Mesenteric fat pad (tissue), 1 donor: ENCODE measurements at places on chromosomes 3 and 15. TPM values are rescaled to one million over a fixed set of nuclear protein-coding genes. Genes with fewer than 3 reads are reported as not detected.

SLC38A3 gene
- total RNA-seq, result 0.39 TPM

KLHDC8B gene
- total RNA-seq, result 53.5 TPM

LOXL1 gene
- total RNA-seq, result 14.0 TPM

A4GNT gene
- not detected for total RNA-seq

XXYLT1 gene
- 17.0 TPM for total RNA-seq

IQCH gene
- 0.45 TPM for total RNA-seq

ASB14 gene
- total RNA-seq, result not detected

CTXN2 gene
- total RNA-seq, result not detected

SH3GL3 gene
- total RNA-seq, result not detected

GCSAM gene
- total RNA-seq, result not detected

WNT5A gene
- 1.7 TPM for total RNA-seq

FANCD2OS gene
- not detected for total RNA-seq

TTC23 gene
- 18.7 TPM for total RNA-seq

CFAP44 gene
- total RNA-seq, result 3.6 TPM

B3GALNT1 gene
- 5.9 TPM for total RNA-seq

AP3B2 gene
- 0.84 TPM for total RNA-seq

KCNMB3 gene
- 3.2 TPM for total RNA-seq

CRYGS gene
- total RNA-seq, result 3.1 TPM

AGBL1 gene
- total RNA-seq, result not detected

ATP13A5 gene
- total RNA-seq, result not detected

ECE2 gene
- not detected for total RNA-seq

ZBTB20 gene
- total RNA-seq, result 54.4 TPM

CCR2 gene
- 3.3 TPM for total RNA-seq

GOLGA8J gene
- not detected for total RNA-seq

SLC49A4 gene
- 16.2 TPM for total RNA-seq

PIF1 gene
- 1.6 TPM for total RNA-seq

ZNF385D gene
- total RNA-seq, result 18.5 TPM

ERICH6 gene
- 0.29 TPM for total RNA-seq

POLR2H gene
- total RNA-seq, result 51.7 TPM

SLC28A2 gene
- not detected for total RNA-seq

BCHE gene
- 4.1 TPM for total RNA-seq

ATP10A gene
- 27.2 TPM for total RNA-seq

EPHA3 gene
- 2.8 TPM for total RNA-seq
